ENCODE measurements at places on chromosomes 6 and 20. TPM values are rescaled to one million over a fixed set of nuclear protein-coding genes. Genes with fewer than 3 reads are reported as not detected.

The C20orf141 gene
- not detected for polyA plus RNA-seq

The TUBB2B gene
- polyA plus RNA-seq = 54.3 TPM

The KCNG1 gene
- polyA plus RNA-seq = 29.8 TPM

The GCNT2 gene
- polyA plus RNA-seq = 40.0 TPM

The TCP11 gene
- 0.09 TPM for polyA plus RNA-seq

The MRPS18B gene
- 46.8 TPM for polyA plus RNA-seq

The EPPIN gene
- not detected for polyA plus RNA-seq

The BPIFB1 gene
- polyA plus RNA-seq = not detected

The HUS1B gene
- 0.34 TPM for polyA plus RNA-seq

The TOP1 gene
- polyA plus RNA-seq = 79.5 TPM
